ENCODE measurements at places on chromosomes 1 and 21.

DNA sequence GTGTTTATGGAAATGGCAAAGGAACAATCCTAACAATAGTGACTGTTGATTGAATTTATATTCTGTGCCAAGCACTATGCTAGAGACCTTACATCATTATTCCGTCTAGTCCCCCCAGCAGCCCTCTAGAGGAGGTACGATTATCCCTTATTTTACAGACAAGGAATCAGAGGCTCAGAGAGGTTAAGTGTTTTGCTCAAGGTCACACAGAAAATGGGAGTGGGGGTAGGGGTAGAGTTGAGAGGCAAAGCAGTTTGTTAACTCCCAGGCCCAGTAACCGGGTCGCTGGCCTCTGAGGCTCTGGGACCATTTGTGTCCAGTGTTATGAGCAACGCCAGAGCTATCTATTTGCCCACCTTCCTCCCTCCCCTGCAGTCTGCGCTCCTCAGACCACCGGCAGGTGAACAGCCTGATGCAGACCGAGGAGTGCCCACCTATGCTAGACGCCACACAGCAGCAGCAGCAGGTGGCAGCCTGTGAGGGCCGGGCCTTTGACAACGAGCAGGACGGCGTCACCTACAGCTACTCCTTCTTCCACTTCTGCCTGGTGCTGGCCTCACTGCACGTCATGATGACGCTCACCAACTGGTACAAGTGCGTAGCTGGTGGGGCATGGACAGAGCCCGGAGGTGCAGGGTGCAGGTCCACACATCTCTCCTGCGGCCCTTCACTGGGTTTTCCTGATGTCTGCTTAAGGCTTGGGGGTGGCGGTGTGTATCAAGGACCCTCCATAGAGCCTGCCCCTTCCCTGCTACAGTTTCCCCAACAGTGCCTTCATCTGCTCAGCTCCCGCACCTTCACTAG lies 19.8 kb downstream of the SERINC2 start:
- no peak for DNase-seq

DNA sequence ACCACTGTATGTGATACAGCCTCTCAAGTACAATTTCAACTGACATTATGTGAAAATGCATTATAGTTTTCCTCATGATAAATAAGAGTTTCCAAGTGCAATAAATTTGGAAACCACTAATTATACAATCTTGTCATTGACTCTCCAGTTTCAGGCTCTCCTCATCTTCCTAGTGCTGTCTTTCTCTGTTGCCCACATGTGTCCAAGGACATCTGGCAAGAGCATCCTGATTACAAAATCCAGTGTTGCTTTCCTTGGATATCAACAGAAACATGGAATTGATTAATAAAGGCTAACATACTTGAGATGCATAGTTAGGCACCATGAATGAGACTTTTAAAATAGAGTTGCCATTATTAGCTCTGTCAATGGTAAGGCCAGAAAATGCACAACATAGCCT lies 15.6 kb upstream of the MAP10 start:
- no peak for DNase-seq

DNA sequence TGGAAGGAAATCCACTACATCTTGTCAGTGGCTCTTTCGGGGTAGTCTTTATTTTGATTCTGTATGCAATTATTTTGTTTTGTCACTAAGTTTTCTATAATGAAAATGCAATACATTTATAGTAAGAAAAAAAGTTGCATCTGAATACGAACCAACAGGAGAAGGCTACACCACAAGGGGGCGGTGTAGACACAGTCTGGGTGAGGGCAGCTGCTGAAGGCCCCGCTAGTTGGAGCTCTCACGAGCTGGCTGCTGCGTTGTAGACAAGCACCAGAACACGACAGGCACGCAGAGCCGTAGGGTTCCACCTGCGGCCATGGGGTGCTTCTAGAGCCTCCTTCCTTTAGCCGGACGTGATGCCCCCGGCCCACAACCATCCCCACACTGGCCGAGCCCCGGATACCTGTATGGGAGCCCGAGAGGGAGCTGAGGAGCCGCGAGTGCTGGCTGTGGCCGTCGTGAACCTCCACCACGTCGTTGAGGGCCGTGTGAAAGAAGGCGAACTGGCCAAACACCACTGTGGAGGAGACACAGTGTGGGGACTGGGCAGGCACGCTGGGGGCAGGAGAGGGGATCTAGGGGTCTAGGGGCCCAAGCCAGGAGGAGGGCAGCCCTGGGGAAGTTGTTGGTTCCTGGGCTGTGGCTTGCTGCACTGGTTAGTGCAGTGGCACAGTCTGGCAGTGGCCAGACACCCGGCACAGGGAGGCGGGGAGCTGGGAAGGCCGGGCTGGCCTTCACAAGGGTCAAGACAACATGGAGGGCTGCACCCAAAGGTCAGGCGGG lies 160.8 kb downstream of the ZSCAN20 start:
- peak; percentile 55 for DNase-seq

- DNase-seq = no peak
Measured at GRCh38 chr1:53326598-53327181, 1.2 kb downstream of the LRP8 start.

DNA sequence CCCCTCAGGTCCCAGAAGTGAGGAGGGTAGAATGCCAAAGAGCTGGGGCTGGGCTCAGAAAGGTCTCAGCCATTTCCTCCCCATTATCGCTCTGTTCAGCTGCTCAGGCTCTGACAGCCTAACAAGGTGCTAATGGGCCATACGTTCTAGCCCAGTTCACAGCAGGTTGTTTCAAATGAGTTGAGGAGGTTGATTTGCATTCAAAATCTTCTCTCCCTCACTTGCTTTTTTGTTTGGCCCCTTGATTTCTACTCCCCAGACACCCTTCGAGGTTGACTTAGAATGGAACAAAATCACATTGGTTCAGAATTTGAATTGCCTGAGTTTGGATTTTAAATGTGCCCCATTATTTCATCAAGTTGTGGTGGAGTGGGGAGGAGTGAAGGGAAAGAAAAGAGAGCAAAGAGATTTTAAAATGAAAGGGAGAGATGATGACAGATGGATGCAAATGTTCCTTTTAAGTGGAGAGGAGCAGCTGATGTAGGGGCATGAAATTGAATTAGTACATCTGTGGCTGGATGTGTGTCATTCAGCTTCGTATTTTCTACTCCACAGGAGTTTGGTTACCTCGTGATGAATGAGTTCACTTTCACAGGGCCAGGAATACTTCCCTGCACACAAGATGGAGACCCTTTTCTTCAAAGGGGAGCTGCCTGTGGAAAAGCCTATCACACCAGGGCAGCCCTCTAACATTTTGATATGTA lies 425.8 kb upstream of the CAMK1G start:
- no peak for DNase-seq

GRCh38 chr1:235952950-235953615 lies 86.4 kb upstream of the LYST start:
- no peak for DNase-seq

DNA sequence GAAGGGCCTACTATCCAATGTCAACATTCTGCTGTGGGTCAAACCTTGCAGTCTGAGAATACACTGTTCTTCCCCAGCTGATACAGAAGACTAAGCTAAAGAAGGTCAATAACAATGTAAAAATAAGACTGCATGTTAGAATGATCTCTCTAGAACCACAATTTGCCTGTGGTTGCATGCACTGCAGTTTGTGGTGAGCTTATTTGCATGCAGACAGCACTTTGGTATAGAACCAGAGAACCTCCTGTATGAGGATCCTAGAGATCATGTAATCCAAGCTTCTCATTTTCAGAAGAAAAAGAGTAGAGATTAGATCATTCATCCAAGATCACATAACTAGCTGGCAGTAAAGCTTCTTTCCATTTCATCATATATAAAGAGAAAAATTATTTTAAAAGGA lies 15.8 kb downstream of the SYNJ1 start:
- no peak for DNase-seq

DNA sequence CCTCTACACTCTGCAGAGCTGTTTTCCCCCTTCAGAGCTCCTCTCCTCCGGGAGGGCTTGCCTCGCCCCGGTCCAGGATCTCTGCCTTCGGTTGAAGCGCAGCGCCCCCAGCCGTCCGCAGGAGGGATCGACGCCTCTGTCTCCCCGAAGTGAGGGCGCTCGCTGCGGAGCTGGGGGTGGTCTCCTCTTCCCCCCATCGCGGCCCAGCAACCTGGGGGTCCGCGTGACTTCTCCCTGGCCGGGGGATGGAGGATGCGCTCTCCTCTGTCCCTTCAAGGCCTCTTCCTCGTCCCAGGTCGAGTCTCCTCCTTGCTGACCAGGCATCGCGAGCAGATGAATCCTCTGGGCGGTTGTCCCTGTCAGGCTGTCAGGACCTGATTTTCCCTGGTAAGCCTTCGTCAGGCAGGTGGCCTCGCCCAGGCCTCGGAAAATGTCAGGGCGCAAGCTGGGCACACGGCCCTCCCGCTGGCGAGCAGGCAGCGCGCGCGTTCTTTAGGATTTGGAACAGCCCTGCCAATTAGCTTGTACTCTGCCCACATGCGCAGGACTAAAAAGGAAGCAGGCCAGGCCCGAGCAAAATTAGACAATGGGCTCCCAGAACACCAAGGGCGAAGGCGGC lies 90.5 kb downstream of the EDEM3 start:
- DNase-seq = peak; percentile 5

- DNase-seq = peak; percentile 30
Measured at GRCh38 chr1:244835276-244836134, at the start of gene COX20. Gene COX20, plus strand, starts transcription at chr1:244835658. Its CDS starts 57 bp downstream, at chr1:244835715.

DNA sequence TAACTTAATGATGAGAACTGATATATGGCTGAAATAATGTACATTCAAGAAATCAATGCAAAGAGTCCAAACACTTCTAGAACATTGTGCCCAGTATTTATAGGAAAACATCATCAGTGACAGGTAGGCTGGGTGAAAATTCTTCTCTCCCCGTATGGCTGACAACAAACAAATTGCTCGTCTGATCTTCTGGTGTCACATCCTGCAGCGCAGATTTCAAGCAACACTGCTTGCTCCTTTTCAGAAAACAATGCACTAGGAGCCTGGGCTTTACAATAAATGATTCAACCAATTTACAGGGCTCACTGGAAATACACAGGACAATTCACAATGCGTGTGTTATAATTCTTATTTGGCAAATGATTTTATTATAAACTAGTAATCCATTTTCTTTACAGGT lies 185.3 kb downstream of the RERE start:
- DNase-seq = no peak

GRCh38 chr1:46188295-46189030 lies 9.8 kb downstream of the POMGNT1 start:
- DNase-seq = no peak

- DNase-seq = peak; percentile 17
Measured at GRCh38 chr1:4375812-4376211, 278.6 kb upstream of the AJAP1 start.

DNA sequence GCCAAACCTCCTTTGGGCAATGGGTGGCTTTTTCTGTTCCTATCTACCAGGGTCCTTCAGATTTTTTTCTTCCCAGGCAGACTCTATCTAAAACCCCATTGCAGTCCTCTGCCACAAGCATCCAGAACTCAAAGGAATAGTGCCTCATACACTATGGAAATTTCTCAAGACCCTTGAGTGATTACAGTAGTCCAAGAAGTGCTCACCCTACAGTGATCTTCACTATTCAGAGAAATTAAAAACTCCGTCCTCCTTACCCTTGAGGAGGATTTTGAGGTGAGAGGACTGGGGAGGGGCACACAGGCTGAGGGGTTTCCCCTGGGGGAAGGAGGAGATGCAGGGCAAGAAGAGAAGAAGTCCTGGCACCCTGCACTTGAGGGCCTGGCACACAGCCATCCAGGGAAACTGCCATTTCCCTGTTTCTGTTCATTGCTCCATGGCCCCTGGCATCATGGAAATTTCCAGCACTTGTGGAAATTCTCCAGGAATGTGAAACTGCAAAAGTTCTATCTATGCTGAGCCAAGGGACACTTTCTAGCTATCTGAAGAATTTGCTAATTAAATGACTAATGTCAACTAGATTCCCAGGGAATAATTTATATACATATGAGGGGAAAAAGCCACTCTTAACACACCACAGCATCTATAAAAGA lies 102.5 kb upstream of the ATP1B1 start:
- DNase-seq = no peak

GRCh38 chr1:27966402-27967105 lies 6.8 kb downstream of the XKR8 start:
- DNase-seq = no peak

- no peak for DNase-seq
Measured at GRCh38 chr1:219227360-219228057, 53.8 kb downstream of the LYPLAL1 start.

DNA sequence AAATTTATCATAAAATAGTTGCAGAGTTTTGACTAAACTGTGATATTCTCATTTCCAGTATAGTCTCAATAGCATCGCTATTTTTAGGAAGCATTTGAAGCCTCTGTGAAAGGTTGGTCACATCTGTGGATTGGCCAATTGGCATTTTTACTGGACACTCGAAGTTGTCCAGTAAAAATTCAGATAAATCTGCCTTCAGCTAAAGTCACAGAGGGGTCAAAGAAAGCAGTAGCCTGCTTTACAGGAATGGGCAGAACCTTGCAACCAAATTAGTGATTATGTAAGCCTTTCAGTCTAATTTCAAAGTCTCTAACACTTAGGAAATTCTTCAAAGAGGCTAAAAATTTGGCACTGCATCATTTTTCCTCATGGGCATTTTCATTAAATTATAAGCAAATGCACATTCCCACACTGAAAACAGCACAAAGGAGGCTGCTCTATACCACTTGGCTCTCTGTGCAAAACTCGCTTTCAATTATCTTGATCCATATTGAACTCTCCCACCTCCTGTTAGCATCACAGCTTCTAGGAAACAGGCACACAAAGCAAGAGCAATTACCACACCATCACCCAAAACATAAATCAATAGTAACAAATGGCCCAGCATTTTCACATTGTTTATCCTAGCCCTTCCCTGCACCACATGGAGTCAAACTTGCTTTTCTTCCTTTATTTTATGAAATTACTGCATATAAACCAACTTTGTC lies 318.5 kb upstream of the DUSP10 start:
- DNase-seq = no peak

- no peak for DNase-seq
Measured at GRCh38 chr1:36463463-36463802, 751 bp downstream of the MRPS15 start.

DNA sequence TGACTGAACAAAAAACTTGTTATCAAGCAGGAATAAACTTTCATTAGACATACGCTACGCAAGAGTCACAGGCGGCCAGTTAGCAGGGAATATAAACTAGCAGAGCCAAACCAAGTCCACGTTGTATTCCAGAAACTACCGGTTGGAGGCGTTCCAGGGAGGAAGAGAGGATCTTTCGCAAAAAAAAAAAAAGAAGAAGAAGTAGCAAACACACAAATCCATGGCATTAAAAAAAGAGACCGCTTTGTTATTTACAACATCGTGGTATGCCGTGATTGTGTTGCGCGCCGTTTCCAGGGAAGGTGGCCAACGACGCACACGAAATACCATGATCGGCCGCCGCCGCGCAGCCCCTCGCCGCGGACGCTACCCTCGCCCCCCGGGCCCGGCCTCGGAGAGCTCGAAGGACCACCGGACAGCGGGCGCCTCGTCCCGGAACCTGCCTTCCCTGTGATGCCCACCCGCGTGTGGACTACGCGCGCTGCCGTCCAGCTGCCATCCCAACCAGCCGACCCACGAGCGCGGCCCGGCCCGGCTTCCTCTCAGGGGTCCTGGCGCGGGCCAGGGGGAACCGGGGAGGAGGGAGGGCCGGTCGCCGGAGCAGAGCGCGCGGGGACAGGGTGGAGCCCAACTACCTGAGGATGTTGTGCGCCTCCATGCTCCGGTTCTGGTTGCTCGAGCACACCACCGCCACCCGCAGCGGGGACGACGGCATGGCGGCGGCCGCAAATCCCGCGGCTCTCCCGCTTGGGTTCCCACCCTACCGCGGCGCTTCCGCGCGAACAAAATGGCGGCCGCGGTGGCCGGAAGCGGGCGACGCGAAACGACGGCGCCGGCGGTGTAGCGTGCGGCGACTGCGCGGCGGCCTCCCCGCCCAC lies 581 bp downstream of the SSU72 start:
- DNase-seq = no peak

- DNase-seq = no peak
Measured at GRCh38 chr1:161820914-161821313, 54.8 kb downstream of the ATF6 start.

- DNase-seq = no peak
Measured at GRCh38 chr1:247535402-247535801, 838 bp downstream of the OR2C3 start.
